ENCODE measurements at places on chromosomes 4 and X. TPM values are rescaled to one million over a fixed set of nuclear protein-coding genes. Genes with fewer than 3 reads are reported as not detected.

Gene UGT2B10
- not detected for total RNA-seq

DNA sequence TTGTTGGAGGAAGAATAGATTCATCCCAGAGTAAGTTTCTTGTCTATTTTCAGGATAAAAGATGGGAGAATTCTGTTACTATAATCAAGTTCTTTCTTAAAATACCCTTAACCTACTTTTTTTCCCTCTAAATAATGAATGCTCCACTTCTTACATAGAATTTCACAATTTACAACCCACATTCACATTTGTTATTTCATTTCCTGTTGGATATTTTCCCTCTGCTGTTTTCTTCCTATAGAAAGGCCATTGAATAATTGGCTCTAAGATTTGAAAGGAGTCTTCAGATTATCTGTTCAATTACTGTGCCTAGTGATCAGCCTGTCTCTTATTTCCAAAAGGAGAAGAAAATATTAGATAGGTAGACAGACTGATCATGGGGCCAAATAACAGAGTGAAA is 79.7 kb downstream of the CPE start:
- H3K27ac ChIP-seq: no peak overlapping the region
- H3K27me3 ChIP-seq: peaks cover 21% of the 10 kb centered on the region
- H3K4me3 ChIP-seq: no peak overlapping the region
- no peaks in the 10 kb centered on the region for H3K36me3 ChIP-seq
- H3K4me1 ChIP-seq: no peaks in the 10 kb centered on the region
- no peak for DNase-seq

DNA sequence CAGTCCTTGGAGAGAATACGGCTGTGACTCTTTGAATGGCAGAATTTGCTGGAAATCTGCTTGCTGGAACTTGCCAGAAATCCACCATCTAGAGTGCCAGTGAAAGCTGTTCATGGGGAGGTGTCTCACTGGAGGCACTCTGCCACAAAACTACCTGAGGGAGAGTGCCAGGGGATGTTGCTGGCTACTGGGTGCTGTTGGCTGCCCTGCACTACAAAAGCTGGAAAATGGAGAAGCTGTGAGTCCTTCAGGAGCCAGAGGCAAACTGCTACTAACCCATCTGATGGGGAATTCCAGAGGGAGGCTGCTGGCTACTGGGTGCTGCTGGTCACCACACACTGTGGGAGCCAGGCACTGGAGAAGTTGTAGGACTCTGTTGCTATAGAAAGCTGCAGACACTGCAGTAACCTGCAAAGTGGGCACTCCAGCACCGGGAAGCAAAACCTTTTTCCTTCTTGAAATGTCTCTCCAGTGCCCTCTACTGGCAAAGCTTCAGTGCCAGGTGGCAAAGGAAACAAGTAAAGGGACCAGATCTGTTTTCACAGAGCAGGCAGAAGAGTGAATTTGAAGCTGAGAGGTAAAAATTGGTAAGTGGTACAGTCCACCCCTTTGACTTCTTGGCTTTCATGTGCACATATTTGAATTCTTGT is 47.8 kb upstream of the HSD17B10 start:
- no peak overlapping the region for H3K27ac ChIP-seq
- H3K36me3 ChIP-seq: no peaks in the 10 kb centered on the region
- no peaks in the 10 kb centered on the region for H3K27me3 ChIP-seq
- no peak overlapping the region for H3K4me3 ChIP-seq
- DNase-seq: peak; percentile 67

Gene PTPN13
- 0.16 TPM for total RNA-seq

DNA sequence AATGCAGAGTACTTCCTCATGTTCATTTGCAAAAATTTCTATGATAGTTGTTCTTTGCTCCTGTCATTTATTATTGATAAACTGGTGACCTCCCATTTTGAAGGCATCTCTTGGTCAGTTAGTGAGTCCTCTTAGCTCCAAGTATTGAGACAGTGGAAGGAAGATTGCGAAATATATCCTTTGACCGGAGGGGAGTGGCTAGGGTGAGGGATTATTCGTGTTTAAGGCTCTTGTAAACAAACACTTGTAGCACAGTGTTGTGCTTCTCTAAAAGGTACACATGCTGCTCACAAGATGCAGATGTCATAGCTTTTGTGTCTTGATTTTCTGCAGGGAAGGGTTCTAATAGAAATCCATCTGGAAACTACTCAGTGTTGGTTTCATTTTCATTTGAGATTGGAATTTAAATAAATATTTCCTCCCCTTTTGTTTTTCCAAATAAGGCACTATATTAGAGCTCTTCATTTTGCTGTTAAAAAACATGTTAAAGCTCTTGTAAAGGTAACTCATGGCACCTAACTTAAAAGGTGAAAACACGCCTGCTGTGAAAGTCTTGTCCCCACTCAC is 21.8 kb downstream of the TXLNG start:
- H3K27ac ChIP-seq: no peak overlapping the region
- peaks cover 5% of the 10 kb centered on the region for H3K36me3 ChIP-seq
- H3K4me1 ChIP-seq: peaks cover 12% of the 10 kb centered on the region
- H3K27me3 ChIP-seq: no peaks in the 10 kb centered on the region
- no peak for DNase-seq
- no peak overlapping the region for H3K4me3 ChIP-seq

GRCh38 chr4:179595671-179596410 is 2153.6 kb upstream of the AGA start:
- DNase-seq: no peak
- H3K36me3 ChIP-seq: no peaks in the 10 kb centered on the region
- H3K4me1 ChIP-seq: no peaks in the 10 kb centered on the region
- H3K4me3 ChIP-seq: no peak overlapping the region
- H3K27ac ChIP-seq: no peak overlapping the region
- no peaks in the 10 kb centered on the region for H3K27me3 ChIP-seq

DNA sequence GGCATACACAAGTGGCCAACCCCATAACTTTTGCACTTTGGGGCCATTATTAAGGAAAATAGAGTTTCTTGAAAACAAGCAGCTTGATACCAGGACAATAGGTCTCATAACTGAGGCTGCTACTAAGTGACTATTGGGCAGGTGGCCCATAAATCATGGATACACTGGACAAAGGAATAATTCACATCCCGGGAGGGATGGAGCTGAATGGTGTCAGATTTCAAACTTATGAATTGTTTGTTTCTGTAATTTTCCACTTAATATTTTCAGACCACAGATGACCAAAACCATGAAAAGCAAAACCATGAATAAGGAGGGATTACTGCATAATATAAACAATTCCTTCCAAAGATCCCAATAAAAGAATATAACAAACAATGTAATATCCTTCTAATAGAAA is 114.4 kb downstream of the WDFY3 start:
- no peaks in the 10 kb centered on the region for H3K36me3 ChIP-seq
- no peak for DNase-seq
- no peak overlapping the region for H3K27ac ChIP-seq
- H3K4me3 ChIP-seq: no peak overlapping the region
- no peaks in the 10 kb centered on the region for H3K4me1 ChIP-seq

Gene ATP1B4
- total RNA-seq: not detected

DNA sequence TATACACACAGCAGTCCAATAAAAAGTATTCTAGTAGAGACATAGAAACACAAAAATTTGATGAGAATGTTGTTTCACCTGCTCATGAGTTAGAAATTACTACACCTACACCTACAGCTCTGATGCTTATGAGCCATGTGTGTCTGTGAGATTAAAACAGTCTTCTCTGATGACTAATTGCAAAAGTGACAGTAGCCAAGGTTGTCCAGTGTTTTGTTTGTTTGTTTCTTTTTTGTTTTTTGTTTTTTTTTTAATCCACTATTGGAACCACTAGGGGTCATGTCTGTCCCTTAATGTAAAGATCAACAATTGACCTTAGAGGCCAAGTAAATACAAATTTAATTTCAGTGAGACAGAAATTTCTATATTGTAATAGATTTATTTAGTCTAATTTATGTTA is 423.1 kb downstream of the TEX13C start:
- H3K27ac ChIP-seq: no peak overlapping the region
- H3K4me1 ChIP-seq: no peaks in the 10 kb centered on the region
- DNase-seq: no peak

DNA sequence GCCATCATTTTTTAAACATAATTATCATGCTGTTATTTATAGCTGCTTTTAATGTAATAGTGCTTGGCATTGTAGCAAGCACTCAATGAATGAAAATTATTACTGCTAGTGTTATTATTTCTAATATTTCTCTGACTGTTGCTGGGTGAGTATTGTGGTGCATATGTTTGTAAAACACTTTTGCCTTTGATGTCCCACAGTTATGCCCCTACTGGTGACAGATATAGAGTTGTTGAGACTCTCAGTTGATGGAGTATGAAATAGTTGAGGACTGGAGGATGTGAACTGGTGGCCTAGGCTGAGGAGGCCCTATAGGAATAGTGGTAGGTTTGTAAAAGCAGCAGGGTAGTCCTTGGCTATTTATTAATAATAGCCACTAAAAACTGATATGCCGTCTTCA is 9.6 kb downstream of the INTS6L start:
- no peaks in the 10 kb centered on the region for H3K27me3 ChIP-seq
- H3K4me3 ChIP-seq: no peak overlapping the region
- peaks cover 19% of the 10 kb centered on the region for H3K4me1 ChIP-seq
- DNase-seq: no peak
- H3K36me3 ChIP-seq: peaks cover 29% of the 10 kb centered on the region

DNA sequence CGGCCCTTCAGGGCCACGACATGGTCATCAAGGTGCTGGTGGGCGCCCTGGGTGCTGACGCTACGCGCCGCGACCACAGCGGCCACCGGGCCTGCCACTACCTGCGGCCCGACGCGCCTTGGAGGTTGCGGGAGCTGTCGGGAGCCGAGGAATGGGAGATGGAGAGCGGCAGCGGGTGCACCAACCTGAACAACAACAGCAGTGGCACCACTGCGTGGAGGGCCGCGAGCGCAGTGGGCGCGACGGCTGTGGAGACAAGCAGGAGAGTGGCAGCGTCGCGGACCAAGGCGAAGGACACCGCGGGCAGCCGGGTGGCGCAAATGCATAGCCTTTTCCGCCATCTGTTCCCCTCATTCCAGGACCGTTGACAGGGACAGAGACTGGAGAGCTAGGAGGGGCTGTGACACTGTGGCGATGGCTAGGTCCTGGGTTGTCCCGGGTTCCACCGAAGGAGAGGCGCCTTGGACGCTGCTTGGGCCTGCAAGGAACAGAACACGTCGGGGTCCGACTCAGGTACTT is 919 bp downstream of the SOWAHD start:
- no peaks in the 10 kb centered on the region for H3K27me3 ChIP-seq
- H3K4me3 ChIP-seq: peak overlapping the region; percentile 58
- peaks cover 45% of the 10 kb centered on the region for H3K4me1 ChIP-seq
- no peak for DNase-seq

- H3K36me3 ChIP-seq: no peaks in the 10 kb centered on the region
- H3K27ac ChIP-seq: no peak overlapping the region
- H3K4me3 ChIP-seq: no peak overlapping the region
These were observed 369.6 kb downstream of the PCDH7 start for GRCh38 chr4:31089815-31090214.

DNA sequence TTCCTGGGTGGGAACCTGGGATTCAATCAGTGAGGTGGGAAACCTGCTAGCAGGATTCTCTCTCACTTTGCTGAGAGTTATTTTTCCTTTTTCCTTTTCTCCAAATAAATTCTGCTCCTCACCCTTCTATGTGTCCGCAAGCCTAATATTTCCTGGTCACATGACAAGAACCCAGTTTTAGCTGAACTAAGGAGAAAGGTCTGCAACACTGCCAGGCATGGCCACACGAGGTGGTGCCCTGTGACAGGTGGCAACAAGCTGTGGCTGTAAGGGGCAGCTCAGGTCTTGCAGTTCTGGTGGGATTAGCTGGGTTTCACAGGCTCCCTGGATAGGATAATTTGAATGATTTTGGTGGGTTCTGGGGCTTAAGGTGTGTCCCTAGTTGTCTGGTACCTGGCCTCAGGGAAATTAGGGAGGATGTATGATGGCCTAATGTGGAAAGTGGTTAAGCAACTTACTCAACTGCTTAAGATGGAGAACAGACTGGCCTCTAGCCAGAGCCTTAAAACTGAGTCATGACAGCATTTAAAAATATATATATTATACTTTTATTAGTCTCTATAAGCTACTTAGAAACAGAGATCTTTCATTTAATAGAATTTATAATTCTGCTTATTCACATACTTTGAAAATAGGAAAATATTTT is 215.0 kb downstream of the IL15 start:
- H3K27me3 ChIP-seq: no peaks in the 10 kb centered on the region
- DNase-seq: no peak
- H3K4me3 ChIP-seq: no peak overlapping the region

- peaks cover 14% of the 10 kb centered on the region for H3K36me3 ChIP-seq
- no peak overlapping the region for H3K4me3 ChIP-seq
- H3K4me1 ChIP-seq: peaks cover 20% of the 10 kb centered on the region
- H3K27ac ChIP-seq: no peak overlapping the region
These were observed 3.3 kb upstream of the TCEAL8 start for GRCh38 chrX:103258275-103258674.

DNA sequence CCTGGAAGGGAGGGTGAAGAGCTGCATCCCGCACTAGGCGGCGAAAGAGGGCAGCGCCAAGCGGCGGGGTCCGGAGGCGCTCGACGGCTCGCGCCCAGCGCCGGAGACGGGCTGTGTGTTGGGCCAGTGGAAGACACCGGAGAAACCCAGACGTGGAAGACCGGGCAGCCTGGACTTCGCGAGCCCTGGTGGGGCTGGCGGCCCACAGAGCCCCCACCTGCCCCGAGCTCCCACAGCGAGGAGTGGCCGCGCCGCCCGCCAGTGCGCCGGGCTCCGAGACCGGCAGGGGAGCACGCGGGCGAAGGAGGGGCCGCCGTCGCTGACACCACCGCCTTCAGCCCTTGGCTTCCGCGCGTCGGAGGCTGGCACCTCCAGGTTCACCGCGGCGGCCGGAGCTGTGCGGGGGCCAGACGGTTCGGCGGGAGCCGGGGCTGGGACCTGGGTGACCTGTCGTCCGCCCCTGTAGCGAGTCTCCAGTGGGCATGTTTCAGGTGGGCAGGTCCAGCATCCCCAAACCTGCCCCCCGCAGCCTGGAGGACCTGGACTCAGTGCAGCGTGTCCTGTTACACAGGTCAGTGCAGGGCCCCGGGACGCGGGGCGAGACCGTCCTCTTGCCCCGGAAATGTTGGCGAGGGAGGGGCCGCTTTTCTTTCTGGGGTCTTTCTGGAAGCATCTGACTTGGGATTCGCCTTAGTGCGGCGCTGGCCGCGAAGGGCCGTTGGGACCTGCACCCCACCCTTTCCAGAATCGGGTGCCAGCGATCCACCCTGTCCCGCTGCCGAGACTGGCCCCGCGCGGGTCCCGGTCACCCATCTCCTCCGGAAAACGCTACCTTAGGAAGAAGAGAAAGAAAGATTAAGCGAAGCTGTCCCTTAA is 9.6 kb upstream of the INTU start:
- H3K4me1 ChIP-seq: peaks cover 5% of the 10 kb centered on the region
- H3K4me3 ChIP-seq: peak overlapping the region; percentile 43
- H3K36me3 ChIP-seq: no peaks in the 10 kb centered on the region
- H3K27ac ChIP-seq: no peak overlapping the region
- peaks cover 38% of the 10 kb centered on the region for H3K27me3 ChIP-seq
- DNase-seq: no peak

- H3K27ac ChIP-seq: no peak overlapping the region
- H3K4me3 ChIP-seq: no peak overlapping the region
- no peaks in the 10 kb centered on the region for H3K27me3 ChIP-seq
- H3K36me3 ChIP-seq: no peaks in the 10 kb centered on the region
These were observed 150.8 kb upstream of the BOD1L1 start for GRCh38 chr4:13778367-13778766.
